ENCODE measurements at places on chromosomes 3 and 15. TPM values are rescaled to one million over a fixed set of nuclear protein-coding genes. Genes with fewer than 3 reads are reported as not detected.

Gene AMIGO3
- total RNA-seq, result under 0.01 TPM

Gene GOLGA8S
- total RNA-seq, result under 0.01 TPM

Gene SLC24A5
- total RNA-seq, result not detected

Gene PLOD2
- 65.9 TPM for total RNA-seq

Data from bronchial smooth muscle cell (primary cell).